ENCODE measurements at places on chromosomes 7 and 10. TPM values are rescaled to one million over a fixed set of nuclear protein-coding genes. Genes with fewer than 3 reads are reported as not detected.

The PLAU gene
- total RNA-seq, result 2.1 TPM

The TUBAL3 gene
- not detected for total RNA-seq

The AS3MT gene
- 11.1 TPM for total RNA-seq

The CALCR gene
- 5.1 TPM for total RNA-seq

The TLX1 gene
- total RNA-seq, result not detected

The SYT15B gene
- total RNA-seq, result 1.4 TPM

The MYL10 gene
- not detected for total RNA-seq

The NRG3 gene
- total RNA-seq, result 26.3 TPM

The CUZD1 gene
- 0.69 TPM for total RNA-seq

The PIP gene
- total RNA-seq, result not detected

The OR9A2 gene
- 0.69 TPM for total RNA-seq

The NEURL1 gene
- 33.4 TPM for total RNA-seq

The SEMA3E gene
- 12.2 TPM for total RNA-seq

The GTF2IRD1 gene
- 17.5 TPM for total RNA-seq

The AEBP1 gene
- total RNA-seq, result 9.7 TPM

The ELOVL3 gene
- total RNA-seq, result 0.92 TPM

The CDC14C gene
- not detected for total RNA-seq
